ENCODE measurements at places on chromosomes 12 and 14.

GRCh38 chr14:69664865-69665526 is 53.6 kb downstream of the SUSD6 start:
- no peak for DNase-seq

- no peak for DNase-seq
These were observed 37.6 kb downstream of the SINHCAF start for GRCh38 chr12:31288381-31288780.

- no peak for DNase-seq
These were observed 43.2 kb downstream of the GALNT4 start for GRCh38 chr12:89481213-89481914.

DNA sequence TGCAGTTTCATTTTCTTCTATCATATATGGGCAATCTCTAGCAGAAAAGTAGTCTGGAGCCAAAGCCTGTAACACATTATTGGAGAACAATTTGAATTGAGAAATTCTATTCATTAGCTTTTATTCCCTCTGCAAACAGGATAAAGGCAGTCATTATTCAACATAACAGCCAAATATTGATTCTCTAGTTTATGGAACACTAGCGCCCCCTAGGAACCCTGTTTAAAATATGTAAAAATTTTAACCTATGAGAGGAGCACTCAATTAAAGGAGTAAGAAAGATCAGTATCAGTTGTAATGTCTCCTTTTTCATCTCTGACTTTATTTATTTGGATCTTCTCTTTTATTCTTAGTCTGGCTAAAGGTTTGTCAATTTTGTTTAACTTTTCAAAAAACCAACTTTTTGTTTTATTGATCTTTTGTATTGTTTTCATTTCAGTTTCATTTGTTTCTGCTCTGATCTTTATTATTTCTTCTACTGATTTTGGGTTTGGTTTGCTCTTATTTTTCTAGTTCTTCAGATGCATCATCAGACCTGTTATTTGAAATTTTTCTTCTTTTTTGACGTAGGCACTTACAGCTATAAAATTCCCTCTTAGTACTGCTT is 4.8 kb upstream of the LMNTD1 start:
- peak; percentile 18 for DNase-seq

- DNase-seq = no peak
These were observed 60.6 kb downstream of the FBXL14 start for GRCh38 chr12:1533602-1534304.

DNA sequence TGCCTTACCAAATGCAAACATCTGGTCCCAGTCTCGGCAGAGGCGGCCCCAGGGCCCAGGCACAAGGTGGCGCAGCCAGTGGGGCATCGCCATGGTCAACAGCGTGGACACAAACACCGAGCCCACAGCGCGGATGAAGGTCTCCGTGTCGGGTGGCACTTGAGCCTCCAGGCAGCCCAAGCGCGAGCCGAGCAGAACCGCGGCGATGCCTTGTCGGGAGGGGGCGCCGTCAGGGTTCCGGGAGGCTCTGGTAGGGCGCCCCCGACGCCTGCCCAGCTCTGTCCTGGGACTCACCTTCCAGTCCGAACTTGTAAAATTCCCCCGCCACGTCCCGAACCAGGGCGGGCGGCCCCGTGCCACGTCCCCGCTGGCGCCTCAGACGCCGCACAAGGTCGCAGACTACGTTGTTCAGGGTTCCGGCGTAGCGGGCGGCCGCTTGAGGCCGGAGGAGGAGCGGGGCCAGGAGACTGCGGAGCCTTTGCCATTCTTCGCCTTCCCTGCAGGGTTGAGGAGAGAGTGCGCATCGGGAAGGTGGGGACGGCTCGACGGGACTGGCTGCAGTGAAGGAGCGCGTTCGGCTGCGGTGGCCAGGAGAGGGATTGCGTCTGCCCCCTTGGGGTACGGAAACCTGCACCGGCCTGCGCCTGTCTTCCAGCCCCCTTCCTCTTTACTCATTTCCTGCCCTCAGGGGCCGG is 1.7 kb downstream of the CYP27B1 start:
- no peak for DNase-seq

DNA sequence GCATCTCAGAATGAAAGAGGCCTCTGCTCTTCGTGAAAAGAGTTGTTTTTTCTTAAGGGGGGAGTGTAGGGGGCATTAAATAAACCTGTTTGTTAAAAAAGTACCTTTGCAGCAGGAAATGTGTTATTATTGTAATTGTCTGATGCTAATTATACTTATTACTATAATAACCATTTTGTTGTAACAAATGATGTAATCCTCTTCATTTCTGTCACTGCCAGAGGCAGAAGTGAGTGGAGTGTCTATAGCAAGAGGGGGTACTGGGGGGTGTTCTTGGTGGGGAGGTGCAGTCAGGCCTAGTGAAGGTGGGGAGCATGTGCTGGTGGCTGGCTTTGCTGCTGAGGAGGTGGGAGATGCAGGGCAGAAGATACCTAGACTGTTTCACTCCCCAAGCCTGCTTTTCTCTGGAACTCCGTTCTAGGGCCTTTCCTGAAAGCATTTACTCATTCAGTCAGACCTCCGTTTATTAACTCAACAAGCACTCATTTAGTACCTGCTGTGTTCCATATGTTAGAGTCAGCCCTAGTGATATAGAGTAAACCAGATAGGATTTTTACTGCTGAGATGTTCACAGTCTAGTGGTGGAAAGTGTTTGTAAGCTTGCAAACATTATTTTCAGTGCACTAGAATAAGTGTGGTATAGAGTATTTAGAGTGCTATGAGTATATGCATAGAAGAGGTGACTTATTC is 77.5 kb upstream of the CISTR start:
- DNase-seq = no peak

GRCh38 chr12:5243014-5243413 is 188.9 kb upstream of the NTF3 start:
- no peak for DNase-seq

- DNase-seq = no peak
These were observed 78.3 kb downstream of the GSC start for GRCh38 chr14:94691660-94692034.

GRCh38 chr14:52044791-52045522 is 23.9 kb downstream of the NID2 start:
- DNase-seq = no peak

GRCh38 chr14:103137689-103138300 is 14.5 kb downstream of the TNFAIP2 start:
- DNase-seq = no peak

- no peak for DNase-seq
These were observed 1187.3 kb upstream of the SEL1L start for GRCh38 chr14:82720946-82721345.

GRCh38 chr12:131921866-131922769 is 7.0 kb upstream of the PUS1 start:
- no peak for DNase-seq

- no peak for DNase-seq
These were observed 746 bp upstream of the DUSP16 start for GRCh38 chr12:12563290-12563928.

- DNase-seq = no peak
These were observed 69.0 kb upstream of the CLMN start for GRCh38 chr14:95388699-95389098.

- no peak for DNase-seq
These were observed 226.3 kb upstream of the NOS1 start for GRCh38 chr12:117587631-117588287.

DNA sequence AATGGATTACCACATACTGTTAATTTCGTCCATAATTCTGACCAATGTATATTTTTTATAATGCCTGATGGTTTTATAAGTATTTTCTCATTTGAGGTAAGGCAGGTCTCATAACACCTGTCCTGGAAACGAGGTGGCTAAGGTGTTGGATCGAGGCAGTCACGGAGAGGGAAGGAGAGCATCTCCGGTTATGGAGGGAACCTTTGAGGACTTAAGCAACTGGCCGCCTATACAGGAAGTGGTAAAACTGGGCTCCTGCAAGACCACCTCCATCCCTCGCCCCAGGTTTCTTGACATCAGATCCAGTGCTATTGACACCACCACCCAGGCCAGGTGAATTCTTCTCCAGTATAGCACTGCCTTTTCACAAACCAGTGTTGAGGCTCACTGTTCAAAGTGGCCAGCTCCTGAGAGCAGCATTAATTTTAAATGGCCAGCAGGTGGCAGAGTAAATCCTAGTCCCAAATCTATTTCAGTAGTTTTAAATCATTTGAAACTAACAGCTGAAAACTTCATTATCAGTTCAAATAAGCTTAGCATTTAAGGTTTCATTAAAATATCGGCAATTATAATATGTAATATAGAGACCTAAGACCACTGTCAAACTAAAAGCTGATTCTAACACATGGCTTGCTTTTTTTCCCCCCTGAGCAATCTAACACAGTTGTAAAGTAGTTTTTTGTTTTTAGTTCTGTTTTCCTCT is 100.8 kb downstream of the PPM1A start:
- DNase-seq = peak; percentile 55

DNA sequence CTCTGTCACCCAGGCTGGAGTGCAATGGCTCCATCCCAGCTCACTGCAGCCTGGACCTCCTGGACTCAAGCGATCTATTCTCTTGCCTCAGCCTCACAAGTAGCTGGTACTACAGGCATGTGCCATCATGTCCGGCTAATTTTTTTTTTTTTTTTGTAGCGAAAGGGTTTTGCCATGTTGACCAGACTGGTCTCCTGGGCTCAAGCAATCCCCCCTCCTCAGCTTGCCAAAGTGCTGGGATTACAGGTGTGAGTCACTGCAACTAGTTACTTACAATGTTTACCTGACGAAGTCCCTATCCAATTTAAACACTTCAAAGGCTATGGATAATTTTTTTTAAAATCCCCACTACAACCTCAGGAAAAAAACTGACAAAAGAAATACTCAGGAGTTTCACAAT is 1.8 kb downstream of the KRR1 start:
- DNase-seq = no peak

- no peak for DNase-seq
These were observed 47.1 kb downstream of the NCOR2 start for GRCh38 chr12:124520265-124520701.

- DNase-seq = no peak
These were observed 42.2 kb upstream of the MANSC4 start for GRCh38 chr12:27822076-27822712.

DNA sequence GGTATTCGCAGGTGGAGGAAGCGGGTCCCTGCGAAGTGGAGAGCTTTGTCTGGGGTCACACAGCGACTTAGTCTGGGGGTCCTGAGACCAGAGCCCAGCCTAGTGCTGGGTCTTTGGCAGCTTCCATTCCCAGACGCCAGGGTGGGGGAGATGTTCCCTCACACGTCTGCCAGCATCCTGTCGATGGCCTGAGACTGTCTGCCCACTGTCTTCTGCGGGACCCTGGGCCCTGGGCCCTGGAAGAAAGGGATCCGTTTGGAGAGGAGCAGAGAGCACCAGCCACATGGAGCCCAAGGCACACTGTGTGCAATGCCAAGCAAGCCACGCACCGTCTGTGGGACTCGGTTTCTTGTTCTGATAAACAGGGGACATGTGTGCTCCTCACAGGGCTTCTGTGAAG is 197.2 kb downstream of the KIF26A start:
- no peak for DNase-seq

DNA sequence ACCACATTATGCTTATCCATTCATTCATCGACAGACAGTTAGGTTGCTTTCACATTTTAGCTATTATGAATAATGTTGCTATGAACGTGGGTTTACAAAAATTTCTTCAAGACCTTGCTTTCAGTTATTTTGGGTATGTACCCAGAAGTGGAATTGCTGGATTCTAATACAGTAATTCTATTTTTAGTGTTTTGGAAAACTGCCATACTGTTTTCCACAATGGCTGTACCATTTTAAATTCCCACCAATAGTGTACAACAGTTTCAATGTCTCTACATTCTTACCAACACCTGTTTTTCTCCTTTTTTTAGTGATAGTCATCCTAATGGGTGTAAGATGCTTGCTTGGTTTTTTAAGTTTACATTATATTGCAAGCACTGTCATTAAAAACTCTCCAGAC is 147.5 kb downstream of the ZFP36L1 start:
- no peak for DNase-seq

DNA sequence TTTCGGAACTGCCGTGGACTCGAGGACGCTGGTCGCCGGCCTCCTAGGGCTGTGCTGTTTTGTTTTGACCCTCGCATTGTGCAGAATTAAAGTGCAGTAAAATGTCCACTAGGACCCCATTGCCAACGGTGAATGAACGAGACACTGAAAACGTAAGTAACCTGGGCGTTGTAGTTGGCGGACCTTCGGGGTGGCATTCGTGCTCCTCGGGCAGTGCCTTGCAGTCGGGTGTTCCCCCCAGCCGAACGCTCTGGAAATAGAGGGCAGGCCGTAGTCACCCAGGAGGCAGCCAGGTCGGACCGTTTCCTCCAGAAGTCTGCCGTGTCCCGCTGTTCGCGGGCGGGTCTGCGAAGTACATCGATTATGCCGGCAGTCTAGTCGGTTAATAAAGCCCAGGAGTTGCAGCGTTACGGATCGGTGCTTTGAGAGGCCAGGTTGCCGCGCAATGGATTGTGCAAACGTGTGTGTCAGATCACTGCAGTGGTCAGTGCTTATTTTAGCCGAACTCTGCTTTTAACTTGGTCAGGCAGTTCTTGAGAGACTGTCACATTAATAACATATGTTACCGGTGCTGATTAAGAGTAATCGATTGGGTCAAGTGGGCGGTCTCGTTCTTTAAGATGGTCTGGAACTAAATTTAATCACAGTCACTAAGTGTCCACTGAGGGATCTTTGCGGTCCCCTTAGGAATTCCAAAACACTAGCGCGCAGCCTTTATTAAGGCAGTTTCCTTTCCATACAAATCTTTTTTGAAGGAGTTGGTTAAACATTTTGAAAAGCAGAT is 906 bp downstream of the MARK3 start:
- no peak for DNase-seq

GRCh38 chr12:120960657-120961056 is 17.7 kb upstream of the HNF1A start:
- no peak for DNase-seq

DNA sequence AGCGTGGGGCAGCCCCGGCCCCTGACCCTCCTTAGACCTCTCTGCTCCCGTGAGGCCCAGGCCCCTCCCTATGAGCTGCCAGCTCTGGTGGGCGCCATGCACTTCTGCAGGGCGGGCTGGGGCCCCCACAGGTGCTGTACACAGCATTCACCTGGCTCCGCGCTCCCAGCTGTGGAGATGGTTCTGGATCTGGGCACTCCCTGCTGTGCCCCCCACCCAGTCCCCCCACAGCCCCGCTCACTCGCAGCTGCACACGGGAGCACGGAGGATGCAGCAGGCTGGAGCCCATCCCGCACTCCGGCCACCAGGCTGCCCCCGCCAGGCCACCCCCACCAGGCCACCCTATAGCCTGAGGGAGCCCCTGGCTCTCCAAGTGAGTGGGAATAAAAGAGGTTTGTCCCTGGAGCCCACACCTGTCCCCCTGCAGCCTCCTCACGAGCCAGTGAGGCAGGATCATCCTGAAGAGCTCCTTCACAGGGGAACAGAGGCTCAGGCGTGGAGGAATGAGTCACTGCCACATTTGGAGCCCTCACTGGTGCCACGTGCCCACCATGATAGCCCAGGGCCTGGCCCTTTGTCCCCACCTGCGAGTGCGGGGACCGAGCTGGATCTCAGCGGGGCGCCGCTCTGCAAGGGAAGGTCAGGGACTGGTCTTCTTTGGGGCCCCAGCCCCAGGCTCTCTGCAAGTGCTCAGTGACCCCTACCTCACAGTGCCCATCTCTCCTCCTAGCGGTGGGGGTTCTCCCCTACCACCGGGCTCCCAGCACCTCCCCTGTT is 1.9 kb downstream of the ADSS1 start:
- no peak for DNase-seq

GRCh38 chr12:109720152-109720856 is 6.7 kb downstream of the FAM222A start:
- DNase-seq = no peak

GRCh38 chr12:85803231-85803630 is 33.0 kb downstream of the RASSF9 start:
- DNase-seq = peak; percentile 42

Measured in SK-N-MC (cell line).